Astrocyte (in vitro differentiated cells and primary cell): ENCODE measurements at places on chromosomes 1 and 21. TPM values are rescaled to one million over a fixed set of nuclear protein-coding genes. Genes with fewer than 3 reads are reported as not detected.

DNA sequence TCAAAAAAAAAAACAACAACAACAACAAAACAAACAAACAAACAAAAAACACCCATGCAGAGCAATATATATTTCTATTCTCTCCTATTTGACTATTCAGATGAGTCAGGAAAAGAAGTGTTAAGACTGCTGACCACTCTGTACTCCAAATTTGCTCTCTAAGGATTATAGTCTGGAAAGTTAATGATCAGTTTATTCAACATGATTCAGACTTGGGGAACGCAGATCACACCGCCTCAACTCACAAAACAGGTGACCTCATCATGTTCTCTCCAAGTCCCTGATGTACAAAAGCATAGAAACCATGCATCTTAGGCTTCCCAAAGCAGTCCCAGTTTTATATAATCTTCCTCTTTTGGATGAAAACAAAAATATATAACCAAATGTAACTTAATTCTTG, 51.9 kb upstream of the PRRC2C start:
- DNase-seq: peak; percentile 94
- peak overlapping the region; percentile 96 for H3K27ac ChIP-seq
- H3K36me3 ChIP-seq: no peaks in the 10 kb centered on the region
- no peaks in the 10 kb centered on the region for H3K27me3 ChIP-seq
- peaks cover 22% of the 10 kb centered on the region for H3K4me1 ChIP-seq
- H3K4me3 ChIP-seq: no peak overlapping the region

- DNase-seq: no peak
- H3K27me3 ChIP-seq: no peaks in the 10 kb centered on the region
- H3K4me1 ChIP-seq: no peaks in the 10 kb centered on the region
- no peaks in the 10 kb centered on the region for H3K36me3 ChIP-seq
- H3K27ac ChIP-seq: no peak overlapping the region
These were observed 383.0 kb downstream of the SETD4 start for GRCh38 chr21:35677298-35677841.

DNA sequence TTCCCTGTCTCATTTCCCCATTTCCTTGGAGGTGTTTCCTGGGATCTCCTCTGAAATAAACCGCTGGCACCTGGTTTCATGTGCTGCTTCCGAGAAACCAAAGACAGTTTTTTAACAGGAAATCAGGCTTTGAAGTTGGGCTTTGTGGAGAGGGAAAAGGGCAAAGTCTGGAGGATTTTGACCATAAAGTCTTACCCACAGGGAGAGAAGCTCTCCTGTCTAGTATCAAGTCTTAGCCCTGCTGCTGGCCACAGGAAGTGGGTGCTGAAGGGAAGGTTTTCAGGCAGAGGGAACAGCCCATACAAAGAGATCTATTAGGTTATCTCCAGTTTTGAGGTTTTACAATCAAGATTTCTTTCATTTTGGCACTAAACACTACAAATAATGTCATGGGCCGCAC, 29.3 kb downstream of the SLC5A9 start:
- H3K27ac ChIP-seq: no peak overlapping the region
- H3K36me3 ChIP-seq: no peaks in the 10 kb centered on the region
- H3K4me3 ChIP-seq: no peak overlapping the region
- H3K4me1 ChIP-seq: no peaks in the 10 kb centered on the region
- DNase-seq: no peak
- no peaks in the 10 kb centered on the region for H3K27me3 ChIP-seq

GRCh38 chr1:153510984-153511410, 24.8 kb downstream of the S100A6 start:
- no peaks in the 10 kb centered on the region for H3K36me3 ChIP-seq
- peaks cover 21% of the 10 kb centered on the region for H3K4me1 ChIP-seq
- no peak overlapping the region for H3K4me3 ChIP-seq
- H3K27ac ChIP-seq: no peak overlapping the region

- no peak overlapping the region for H3K4me3 ChIP-seq
- H3K4me1 ChIP-seq: no peaks in the 10 kb centered on the region
- no peak overlapping the region for H3K27ac ChIP-seq
- no peaks in the 10 kb centered on the region for H3K27me3 ChIP-seq
- no peak for DNase-seq
These were observed 6.4 kb upstream of the TNNI1 start for GRCh38 chr1:201427963-201428362.

DNA sequence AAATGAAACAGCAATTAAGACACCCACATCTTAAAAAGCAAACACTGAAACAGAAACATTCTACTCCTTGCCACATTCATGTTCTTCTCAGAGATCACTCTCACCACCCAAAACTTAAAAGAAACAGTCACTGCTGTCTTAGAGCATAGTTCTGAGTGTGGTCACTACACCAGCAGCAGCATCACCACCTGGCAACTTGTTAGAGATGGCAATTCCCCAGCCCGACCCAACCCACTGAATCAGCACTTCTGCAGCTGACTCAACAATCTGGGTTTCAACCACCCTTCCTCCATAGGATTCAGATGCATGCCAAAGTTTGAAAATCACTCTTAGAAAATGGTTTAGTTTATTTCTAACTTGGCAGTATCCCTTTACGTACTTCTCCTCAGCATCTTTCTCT, 126.1 kb downstream of the CDC42BPA start:
- H3K4me3 ChIP-seq: no peak overlapping the region
- H3K4me1 ChIP-seq: peaks cover 5% of the 10 kb centered on the region
- no peaks in the 10 kb centered on the region for H3K36me3 ChIP-seq
- DNase-seq: peak; percentile 93

GRCh38 chr21:46148106-46148505, 7.3 kb downstream of the FTCD start:
- no peak overlapping the region for H3K4me3 ChIP-seq
- H3K4me1 ChIP-seq: peaks cover 5% of the 10 kb centered on the region
- DNase-seq: no peak
- H3K27ac ChIP-seq: no peak overlapping the region
- no peaks in the 10 kb centered on the region for H3K27me3 ChIP-seq

The LCE3E gene
- not detected in 2 replicates for total RNA-seq

The S100A7A gene
- not detected in 2 replicates for total RNA-seq

The PKP1 gene
- total RNA-seq: 0.07 and 0.22 TPM in 2 replicates
